ENCODE measurements at places on chromosomes 6 and 20. TPM values are rescaled to one million over a fixed set of nuclear protein-coding genes. Genes with fewer than 3 reads are reported as not detected.
A peak's percentile ranks its signal among the peaks of the same experiment; 100 is the strongest.

Gene CRYBG1
- 7.9 TPM for polyA plus RNA-seq

Gene RSPO4
- polyA plus RNA-seq: not detected

Gene SIRPB1
- polyA plus RNA-seq: 134 TPM

Gene MCCD1
- not detected for polyA plus RNA-seq

Gene GPSM3
- polyA plus RNA-seq: 86.1 TPM

DNA sequence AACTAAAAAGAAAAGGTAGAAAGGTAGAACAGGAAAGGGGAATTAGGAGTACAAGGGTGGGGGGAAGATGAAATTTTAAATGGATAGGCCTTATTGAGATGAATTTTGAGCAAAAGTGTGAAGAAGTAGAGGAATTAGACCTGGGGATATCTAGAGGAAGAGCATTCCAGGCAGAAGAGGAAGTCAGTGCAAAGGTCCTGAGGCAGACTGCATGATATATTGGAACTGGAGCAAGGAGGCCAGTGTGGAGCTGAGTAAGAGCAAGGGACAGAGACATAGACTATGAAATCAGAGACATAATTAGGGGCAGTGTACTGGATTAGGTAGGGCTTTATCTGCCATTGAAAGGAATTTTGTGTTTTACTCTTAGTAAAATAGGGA is 40.4 kb downstream of the MAPK14 start:
- H3K27me3 ChIP-seq: no peaks in the 10 kb centered on the region
- DNase-seq: peak; percentile 19
- H3K27ac ChIP-seq: peak overlapping the region; percentile 60
- H3K4me3 ChIP-seq: no peak overlapping the region
- peaks cover 65% of the 10 kb centered on the region for H3K36me3 ChIP-seq

- no peaks in the 10 kb centered on the region for H3K4me1 ChIP-seq
- DNase-seq: no peak
- no peak overlapping the region for H3K27ac ChIP-seq
- no peaks in the 10 kb centered on the region for H3K27me3 ChIP-seq
- H3K4me3 ChIP-seq: no peak overlapping the region
Measured at GRCh38 chr6:111559188-111560097, 46.2 kb downstream of the TRAF3IP2 start.

DNA sequence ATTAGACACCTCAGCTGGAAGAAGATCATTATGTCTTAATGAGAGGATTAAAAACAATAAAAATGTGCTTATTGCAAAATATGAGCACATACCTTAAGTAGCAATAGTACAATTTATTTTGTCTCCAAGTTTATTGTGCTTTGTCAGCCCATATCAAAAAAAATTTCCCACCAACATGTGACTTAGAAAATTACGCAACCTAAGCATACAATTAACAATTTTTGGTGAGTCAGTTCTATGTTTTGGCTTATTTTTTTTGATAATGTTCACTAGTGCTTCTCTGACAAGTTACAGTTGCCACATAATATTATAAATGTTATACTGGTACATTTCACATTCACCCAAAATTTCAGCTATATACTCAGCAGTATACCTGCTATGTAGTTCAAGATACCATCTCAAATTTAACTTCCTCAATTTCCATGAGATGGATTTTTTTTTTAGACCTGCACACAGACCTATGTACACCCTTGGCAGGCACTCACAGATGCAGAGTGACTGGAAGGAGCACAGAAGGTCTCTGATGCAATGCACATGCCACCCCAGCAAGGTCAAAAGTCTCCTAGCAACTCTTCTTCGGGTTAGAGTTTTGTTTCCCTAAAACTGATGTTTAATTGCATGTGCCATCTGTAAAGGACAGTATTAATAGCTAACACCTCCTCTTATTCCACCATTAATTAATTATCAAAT is 112.4 kb downstream of the PRKN start:
- no peak overlapping the region for H3K27ac ChIP-seq
- no peaks in the 10 kb centered on the region for H3K36me3 ChIP-seq
- no peaks in the 10 kb centered on the region for H3K27me3 ChIP-seq
- H3K4me3 ChIP-seq: no peak overlapping the region
- no peak for DNase-seq

GRCh38 chr6:18973251-18973650 is 586.1 kb downstream of the RNF144B start:
- no peaks in the 10 kb centered on the region for H3K36me3 ChIP-seq
- no peak overlapping the region for H3K4me3 ChIP-seq
- no peaks in the 10 kb centered on the region for H3K4me1 ChIP-seq
- H3K27me3 ChIP-seq: no peaks in the 10 kb centered on the region
- no peak overlapping the region for H3K27ac ChIP-seq

GRCh38 chr6:74087899-74088298 is 391.9 kb downstream of the CD109 start:
- H3K36me3 ChIP-seq: no peaks in the 10 kb centered on the region
- H3K27ac ChIP-seq: no peak overlapping the region
- H3K27me3 ChIP-seq: no peaks in the 10 kb centered on the region
- DNase-seq: no peak

GRCh38 chr20:51800872-51801121 is 1.5 kb downstream of the SALL4 start:
- H3K36me3 ChIP-seq: no peaks in the 10 kb centered on the region
- no peak for DNase-seq
- H3K27me3 ChIP-seq: peaks cover 32% of the 10 kb centered on the region
- H3K27ac ChIP-seq: no peak overlapping the region
- H3K4me3 ChIP-seq: peak overlapping the region; percentile 45
- H3K4me1 ChIP-seq: peaks cover 25% of the 10 kb centered on the region

DNA sequence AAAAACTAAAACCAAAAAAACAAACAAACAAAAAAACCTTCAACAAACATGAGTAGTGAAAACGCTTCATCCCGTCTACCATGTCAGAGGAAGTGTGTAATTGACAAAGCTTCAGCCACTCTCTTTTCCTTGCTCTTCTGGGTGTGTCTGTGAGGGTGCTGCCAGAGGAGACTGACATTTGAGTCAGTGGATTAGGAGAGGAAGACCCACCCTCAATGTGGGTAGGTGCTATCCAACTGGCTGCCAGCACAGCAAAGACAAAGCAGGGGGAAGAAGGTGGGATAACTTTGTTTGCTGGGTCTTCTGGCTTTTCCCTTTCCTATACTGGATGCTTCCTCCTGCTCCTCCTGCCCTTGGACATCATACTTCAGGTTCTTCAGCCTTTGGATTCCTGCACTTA is 145.6 kb downstream of the TASP1 start:
- H3K27me3 ChIP-seq: no peaks in the 10 kb centered on the region
- no peak for DNase-seq
- no peaks in the 10 kb centered on the region for H3K4me1 ChIP-seq
- no peaks in the 10 kb centered on the region for H3K36me3 ChIP-seq
- no peak overlapping the region for H3K27ac ChIP-seq

DNA sequence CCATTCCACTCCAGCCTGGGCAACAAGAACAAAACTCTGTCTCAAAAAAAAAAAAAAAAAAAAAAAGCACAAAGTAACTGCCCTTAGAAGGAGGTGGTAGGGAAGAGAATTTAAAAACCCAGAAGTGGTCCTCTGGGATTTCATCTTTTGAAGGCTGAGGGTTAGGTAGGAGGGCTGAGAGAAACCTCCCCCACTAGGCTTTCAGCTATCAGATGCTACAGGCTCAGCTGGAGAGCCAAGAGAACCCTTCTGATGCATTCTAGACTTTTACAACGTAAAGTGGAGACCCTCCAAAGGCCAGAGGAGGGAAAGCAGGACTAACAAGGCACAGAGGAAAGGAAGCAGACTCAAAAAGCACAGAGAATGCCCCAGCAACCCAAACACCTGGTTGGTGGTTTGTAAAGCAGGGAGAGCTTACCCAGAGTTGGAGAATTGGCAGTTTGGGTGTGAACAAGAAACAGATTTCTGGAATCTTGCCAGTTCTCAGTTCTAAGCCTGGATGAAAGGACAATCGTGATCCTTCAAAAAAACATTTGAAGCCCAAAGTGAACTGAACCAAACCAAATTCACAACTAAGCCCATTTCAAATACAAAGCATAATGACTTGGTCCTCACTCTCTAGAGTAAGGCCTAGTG is 23.2 kb upstream of the SPAG4 start:
- no peaks in the 10 kb centered on the region for H3K36me3 ChIP-seq
- H3K27me3 ChIP-seq: no peaks in the 10 kb centered on the region
- no peak for DNase-seq
- no peak overlapping the region for H3K27ac ChIP-seq

GRCh38 chr6:89640804-89641203 is 2.3 kb upstream of the LYRM2 start:
- H3K27ac ChIP-seq: no peak overlapping the region
- peaks cover 16% of the 10 kb centered on the region for H3K4me1 ChIP-seq
- DNase-seq: no peak
- peaks cover 27% of the 10 kb centered on the region for H3K36me3 ChIP-seq
- H3K4me3 ChIP-seq: no peak overlapping the region

DNA sequence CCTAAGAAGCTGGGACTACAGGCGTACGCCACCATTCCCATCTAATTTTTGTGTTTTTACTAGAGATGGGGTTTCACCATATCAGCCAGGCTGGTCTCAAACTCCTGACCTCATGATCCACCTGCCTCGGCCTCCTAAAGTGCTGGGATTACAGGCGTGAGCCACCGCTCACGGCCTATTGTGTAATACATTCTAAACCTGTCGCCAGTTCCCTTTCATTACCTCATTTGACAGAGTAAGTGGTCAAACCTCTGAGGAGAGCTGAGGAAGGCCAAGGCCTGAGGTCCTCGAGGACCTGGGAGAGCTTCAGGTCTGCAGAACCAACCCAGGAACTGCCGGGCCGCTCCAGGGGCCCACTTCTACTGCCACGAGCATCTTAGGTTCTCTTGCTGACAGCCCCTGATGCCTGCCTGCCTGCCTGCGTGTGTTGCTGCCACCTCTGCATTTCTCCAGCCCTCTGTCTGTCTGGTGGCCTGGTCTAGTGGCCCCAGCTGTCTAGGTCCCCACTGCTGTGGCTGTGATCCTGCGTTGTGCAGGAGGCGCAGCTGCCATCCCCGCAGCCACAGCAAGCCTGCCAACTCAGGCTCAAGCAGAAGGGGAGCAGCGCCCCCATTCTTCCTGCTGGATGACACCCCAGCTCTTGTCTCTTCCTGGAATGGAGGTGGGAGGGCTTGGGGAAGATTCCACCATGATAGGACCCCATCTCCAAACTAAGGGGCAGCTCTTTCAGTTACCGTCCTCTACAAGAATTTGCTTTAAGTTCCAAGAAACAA is 45.3 kb downstream of the PRR18 start:
- no peak overlapping the region for H3K27ac ChIP-seq
- H3K4me1 ChIP-seq: peaks cover 31% of the 10 kb centered on the region
- H3K27me3 ChIP-seq: no peaks in the 10 kb centered on the region
- no peak overlapping the region for H3K4me3 ChIP-seq

- H3K27me3 ChIP-seq: no peaks in the 10 kb centered on the region
- no peaks in the 10 kb centered on the region for H3K4me1 ChIP-seq
- DNase-seq: no peak
- H3K36me3 ChIP-seq: no peaks in the 10 kb centered on the region
- no peak overlapping the region for H3K4me3 ChIP-seq
Measured at GRCh38 chr6:103081876-103082630, 1688.5 kb downstream of the GRIK2 start.

DNA sequence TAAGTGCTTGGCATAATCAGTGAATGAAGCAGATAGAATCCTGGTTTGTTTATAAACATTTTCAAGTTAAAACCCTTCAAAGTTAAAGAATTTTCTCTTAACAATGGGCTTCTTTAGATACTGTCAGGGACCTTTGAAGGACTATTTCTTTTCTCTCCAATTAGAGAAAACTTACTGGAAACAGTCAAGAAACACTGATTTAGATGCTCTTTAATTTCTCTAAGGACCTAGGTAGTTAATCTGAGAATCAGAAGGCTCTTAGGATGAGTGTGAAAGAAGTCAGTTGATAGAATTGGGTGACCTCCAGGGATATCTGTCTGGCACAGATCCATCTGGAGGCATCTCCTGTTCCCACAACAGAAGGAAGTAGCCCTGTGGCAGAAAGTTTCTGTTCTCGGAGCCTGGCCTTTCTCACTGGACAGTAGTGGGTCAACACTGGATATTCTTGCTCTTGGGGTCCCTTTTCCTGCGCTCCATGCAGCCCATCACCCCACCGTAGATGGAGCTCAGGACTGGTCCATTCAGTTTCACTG is 22.5 kb downstream of the KIAA0408 start:
- H3K27me3 ChIP-seq: no peaks in the 10 kb centered on the region
- no peak overlapping the region for H3K27ac ChIP-seq
- H3K4me1 ChIP-seq: no peaks in the 10 kb centered on the region

DNA sequence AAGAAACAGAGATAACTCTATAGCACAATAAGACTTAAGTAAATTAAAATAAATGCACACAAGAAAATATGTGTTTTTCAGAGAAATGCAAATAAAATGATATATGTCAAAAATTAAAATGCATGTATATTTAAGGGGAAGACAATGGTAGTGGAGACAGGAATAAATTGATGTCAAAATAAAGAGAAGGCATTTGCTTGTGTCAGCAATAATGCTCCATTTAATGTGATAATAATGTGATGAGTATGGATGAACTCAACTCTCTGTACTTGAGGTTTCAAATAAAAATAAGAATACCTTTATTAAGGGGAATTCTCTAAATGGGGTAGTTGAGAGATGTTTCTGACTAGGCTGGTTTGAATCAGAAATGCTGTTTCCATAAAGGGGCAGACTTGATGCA is 45.7 kb upstream of the BCKDHB start:
- H3K27ac ChIP-seq: no peak overlapping the region
- H3K4me3 ChIP-seq: no peak overlapping the region
- no peaks in the 10 kb centered on the region for H3K36me3 ChIP-seq
- H3K27me3 ChIP-seq: no peaks in the 10 kb centered on the region
- DNase-seq: no peak
